ENCODE measurements at places on chromosomes 12 and 14.

DNA sequence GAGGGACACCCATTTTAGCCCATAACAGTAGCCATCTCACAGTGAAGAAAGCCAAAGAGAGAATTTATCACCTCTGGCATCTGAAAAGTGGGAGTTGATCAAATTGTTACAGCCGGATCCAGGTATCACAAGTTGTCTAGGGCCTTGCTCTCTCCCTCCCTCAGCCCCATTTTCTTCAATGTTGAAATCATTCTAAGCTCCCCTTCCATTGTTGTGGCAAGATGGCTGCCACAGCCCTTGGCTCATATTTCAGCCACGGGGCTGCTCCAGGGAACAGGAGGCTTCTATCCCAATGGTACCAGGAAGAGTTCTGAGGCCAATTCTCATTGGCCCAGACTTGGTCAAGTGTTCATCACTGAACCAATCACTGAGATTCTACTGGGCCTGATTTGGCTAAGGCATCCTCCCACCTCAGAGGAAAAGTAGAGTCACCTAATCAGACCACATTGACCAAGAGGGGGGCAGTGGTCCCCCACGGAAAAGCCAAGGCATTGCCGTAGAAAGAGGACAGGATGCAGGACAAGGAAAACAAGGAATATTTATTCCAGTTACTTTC lies 106.2 kb downstream of the GPATCH2L start:
- peak; percentile 6 for DNase-seq

DNA sequence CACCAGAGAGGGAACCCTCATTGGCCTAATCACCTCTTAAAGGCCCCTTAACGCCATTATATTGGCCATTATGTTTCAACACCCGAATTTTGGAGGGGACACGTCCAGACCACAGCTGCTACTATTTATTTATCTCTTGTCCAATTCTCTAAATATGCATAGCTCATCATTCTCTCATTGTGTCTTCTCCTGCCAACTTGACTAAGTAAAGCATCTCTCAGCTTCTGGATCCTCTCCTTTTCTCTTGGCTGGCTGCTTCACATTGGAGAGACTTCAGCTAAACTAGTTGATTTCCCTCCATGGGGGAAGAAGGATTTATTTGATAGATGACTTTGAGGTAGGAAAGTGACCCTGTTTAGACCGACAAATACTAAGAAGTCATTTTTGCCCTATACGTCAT lies 120.4 kb upstream of the KRR1 start:
- no peak for DNase-seq

DNA sequence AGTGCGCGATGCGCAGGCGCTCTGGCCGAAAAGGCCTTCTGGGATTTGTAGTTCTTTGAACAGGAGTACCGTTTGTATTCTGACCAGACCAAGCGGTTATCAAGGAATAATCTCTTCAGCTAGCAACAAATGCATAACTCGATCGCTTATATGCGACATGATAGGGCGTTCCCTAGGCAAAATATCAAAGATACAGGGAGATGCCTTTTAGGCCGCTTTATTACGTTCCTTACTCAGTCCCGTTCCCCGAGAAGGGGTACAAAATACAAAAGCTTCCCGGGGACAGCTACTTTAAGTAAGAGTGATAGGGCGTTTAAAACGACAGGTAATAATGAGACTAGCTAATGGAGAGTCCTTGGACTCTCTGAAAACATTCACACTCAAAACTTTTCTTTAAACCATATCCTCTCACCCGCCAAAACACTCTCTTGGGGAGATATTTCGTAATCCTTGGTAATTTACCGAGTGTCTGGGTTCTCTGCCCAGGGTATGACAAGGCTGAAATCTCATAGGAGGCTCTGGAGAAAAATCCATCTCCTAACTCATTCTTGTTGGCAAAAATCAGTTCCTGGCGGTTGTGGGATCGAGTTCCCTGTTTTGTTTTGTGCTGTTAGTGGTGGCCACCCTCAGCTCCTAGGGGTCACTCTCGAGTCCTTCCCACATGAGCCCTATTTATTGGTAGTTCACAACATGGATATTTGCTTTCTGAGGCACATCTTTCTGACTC lies 412 bp upstream of the SNW1 start:
- peak; percentile 35 for DNase-seq

- no peak for DNase-seq
Measured at GRCh38 chr14:91055016-91055415, 5.4 kb downstream of the RPS6KA5 start.

GRCh38 chr12:55673638-55674037 lies 34.1 kb downstream of the ITGA7 start:
- no peak for DNase-seq

DNA sequence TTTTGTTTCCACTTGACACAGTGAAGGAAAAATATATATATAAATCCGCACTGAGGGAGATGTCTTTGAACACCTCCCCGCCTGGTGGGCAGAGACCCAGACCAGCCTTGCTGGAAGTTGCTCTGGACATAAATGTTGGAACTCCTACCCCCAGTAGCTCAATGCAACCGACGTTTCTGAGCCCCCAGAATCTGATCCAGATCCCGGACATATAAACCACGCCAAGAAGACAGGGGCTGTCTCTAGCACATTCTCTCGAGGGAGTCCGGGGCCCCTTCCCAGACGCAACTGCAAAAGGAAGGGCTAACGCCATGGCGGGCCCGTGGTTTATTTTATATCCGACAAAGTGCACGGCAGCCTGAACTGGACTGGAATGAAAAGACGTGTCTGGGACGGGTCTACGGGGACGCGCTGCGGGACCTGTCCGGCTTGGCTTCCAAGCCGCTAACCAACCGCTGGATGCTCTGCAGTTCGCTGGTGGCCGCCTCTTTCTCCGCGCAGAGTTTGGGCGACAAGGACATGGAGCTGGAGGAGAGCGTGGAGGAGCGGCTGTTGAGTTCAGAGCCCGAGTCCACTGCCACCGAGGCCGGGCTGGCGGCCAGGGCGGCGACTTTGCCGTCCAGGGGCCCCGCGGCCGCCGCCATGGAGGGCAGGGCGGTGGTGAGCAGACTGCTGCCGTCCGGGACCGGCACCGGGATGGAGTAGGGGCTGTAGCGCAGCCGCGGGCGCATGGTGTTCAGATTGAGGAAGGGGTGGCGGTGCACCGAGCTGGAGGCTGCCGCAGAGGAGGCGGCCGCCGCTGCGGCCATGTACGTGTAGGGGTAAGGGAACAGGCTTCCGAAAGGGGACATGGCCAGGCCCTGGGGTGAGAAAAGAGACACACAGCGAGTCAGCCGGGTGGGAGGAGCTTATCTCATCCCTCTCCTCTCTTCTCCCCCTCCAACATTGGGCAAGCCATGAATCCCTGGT lies 12.2 kb downstream of the TBX3 start:
- DNase-seq: no peak

Measured in RPMI7951 (cell line).